ENCODE measurements at places on chromosomes 12 and 14.

- DNase-seq = peak; percentile 78
Observed at GRCh38 chr12:108616941-108617858, 16.5 kb downstream of the SELPLG start.

- no peak for DNase-seq
Observed at GRCh38 chr12:70354787-70355186, 11.3 kb upstream of the KCNMB4 start.

DNA sequence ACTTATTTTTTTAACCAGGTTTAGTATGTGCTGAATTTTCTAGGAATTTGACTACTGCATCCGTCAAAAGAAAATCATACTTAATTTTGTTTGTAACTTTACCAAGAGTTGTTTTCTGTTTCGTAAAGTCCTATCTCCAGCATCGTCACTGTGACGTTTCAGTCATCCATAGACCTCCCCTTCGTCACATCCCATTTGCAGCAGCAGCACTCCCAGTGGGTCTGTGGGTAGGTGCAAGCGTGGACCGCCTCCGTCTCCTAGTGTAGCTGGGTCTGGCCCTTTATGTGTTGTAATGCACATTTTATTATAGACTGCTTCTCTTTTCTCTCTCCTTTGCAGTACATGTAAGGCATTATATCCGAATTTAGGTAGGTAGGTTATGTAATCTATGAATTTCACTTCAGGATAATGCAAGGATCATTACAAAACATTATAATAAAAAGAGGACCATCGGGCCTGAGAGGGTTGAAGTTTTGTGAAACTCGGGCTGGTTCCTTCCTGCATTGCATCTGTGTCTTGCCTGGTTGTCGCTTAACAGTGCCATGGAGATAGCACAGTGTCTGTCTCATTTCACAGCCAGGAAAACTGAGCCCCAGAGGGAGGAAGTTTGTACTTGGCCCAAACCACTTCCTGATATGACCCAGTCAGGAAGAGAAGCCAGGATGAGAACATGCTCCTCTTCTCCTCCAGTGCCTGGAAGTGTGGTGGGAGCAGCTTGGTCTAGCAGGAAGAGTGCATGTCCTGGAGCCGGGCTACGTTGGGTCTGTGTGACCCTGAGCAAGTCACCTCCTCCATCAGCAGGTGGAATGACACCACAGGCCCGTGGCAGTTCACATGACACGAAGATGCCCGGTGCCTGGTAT, 41.3 kb downstream of the EVL start:
- DNase-seq = peak; percentile 51

GRCh38 chr12:95641299-95641952, 90.2 kb upstream of the USP44 start:
- DNase-seq = no peak

DNA sequence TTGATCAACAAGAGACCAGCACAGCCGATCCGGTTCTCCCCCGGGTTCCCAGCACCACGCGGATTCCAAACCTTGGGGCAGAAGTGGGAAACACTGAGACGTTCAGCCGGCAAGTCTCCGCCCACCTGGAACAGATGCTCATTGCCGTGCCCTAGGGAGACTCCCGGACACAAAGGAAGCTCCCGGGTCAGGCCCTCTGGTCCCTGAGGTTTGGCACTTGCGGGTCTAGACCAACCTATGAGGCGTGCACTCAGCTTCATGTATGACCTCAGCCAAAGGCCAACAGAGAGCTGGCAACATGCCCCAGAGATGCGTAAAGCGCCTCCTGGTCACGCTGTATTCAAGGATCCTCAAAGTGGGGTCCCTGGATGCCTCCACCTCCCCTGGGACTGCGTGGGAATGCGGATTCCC, 2.5 kb downstream of the RIMBP2 start:
- DNase-seq = no peak

GRCh38 chr12:49057888-49058287, 2.7 kb downstream of the KMT2D start:
- no peak for DNase-seq

DNA sequence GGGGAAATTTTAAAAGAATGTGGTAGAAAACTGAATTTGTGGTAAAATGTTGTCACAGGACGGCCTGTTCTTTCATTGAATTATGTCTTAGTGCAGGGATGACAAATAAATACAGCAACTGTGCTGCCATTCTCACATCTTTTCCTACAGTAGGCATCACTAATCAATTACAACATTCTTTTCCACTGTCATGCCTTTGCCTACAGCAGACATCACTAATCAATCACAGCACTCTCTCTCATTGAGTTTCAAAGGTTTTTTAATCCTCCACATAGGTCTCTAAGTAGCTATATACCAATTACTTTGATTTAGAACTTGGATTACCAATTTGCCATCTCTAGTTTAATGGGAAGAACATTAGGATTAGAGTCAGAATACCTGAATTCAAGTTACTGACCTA, 30.1 kb downstream of the NTF3 start:
- DNase-seq = no peak

GRCh38 chr12:110636516-110636915, 22.6 kb downstream of the TCTN1 start:
- DNase-seq = no peak

GRCh38 chr14:70118064-70118463, 70.7 kb downstream of the SLC8A3 start:
- no peak for DNase-seq

GRCh38 chr14:22776215-22776614, 9.7 kb downstream of the OXA1L start:
- DNase-seq = no peak

DNA sequence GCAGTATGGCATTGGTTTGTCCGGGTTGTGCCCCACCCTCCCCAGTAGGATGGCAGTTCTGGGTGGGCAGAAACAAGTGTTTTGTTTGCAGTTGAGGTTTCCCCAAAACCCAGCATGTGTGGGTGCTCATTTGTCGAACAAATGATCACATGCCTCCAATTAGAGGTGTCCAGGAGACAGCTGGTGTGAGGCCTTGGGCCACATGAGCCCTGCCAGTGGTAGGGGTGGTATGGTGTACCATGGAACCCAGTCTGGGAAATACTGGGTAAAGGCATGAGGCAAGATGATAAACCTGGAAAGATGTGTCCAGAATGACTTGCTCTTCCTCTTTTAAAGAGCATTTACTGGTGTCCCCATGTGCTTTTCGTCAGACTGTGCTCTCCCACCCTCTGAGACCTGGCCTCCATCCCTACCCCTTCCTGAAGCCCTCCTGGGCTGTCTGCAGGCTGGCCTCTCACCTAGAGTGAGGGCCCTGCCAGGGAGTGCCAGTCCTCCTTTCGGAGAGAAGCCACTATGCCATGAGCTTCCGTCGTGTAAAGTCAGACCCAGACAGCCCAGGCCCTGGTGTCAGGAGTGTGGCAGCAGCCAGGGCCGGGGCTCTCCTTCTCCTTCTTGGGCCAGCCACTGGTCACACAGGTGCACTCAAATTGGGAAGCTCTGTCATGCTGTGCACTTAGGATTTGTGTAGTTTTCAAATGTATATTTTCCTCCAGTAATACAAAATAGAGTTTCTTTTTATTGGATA, 17.6 kb downstream of the ANKRD9 start:
- no peak for DNase-seq

DNA sequence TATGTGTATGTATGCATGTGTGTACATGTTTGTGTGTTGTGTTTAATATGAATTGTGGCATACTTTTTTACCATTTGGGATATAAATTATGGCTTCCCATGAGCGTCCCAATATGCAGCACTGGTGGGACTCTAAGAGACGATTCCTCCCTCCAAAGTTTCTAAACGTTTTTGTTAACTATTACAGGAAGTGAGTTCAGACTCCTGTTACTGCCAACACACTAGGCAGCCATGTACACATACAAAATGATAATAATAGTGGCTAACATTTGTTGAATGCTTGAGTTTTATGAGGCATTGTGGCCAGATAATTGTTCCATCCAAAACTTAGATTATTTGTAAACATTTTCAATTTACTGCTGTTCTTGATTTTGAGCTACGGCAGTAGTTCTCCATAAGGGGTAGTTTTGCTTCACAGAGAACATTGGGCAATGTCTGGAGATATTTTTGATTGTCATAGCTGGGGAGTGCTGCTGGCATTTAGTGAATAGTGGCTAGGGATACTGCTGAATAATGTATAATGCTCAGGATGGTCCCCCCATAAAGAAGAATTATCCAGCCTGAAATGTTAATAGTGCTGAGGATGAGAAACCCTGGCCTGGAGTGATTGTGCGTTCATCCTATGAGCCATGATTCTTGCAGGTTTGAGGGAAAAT, 45.1 kb downstream of the ARID2 start:
- DNase-seq = no peak

DNA sequence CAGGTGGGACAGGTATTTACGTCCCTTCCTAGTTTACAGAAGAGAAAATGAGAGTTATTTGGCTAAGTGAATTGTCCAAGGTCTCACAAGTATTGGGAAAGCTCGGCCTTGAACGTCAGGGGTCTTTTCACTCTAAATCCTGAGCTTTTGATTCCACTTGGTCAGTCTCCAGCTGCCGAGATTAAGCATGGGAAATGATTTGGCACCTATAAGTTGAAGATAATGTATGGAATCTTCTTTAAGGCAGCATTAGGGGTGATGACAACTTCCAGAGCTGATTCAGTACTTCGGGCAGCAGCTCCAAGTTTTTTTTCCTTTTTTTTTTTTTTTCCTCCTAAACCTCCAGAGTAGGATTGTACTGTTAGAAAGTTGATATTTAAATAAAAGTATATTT, 722 bp downstream of the FAM234B start:
- DNase-seq = no peak

DNA sequence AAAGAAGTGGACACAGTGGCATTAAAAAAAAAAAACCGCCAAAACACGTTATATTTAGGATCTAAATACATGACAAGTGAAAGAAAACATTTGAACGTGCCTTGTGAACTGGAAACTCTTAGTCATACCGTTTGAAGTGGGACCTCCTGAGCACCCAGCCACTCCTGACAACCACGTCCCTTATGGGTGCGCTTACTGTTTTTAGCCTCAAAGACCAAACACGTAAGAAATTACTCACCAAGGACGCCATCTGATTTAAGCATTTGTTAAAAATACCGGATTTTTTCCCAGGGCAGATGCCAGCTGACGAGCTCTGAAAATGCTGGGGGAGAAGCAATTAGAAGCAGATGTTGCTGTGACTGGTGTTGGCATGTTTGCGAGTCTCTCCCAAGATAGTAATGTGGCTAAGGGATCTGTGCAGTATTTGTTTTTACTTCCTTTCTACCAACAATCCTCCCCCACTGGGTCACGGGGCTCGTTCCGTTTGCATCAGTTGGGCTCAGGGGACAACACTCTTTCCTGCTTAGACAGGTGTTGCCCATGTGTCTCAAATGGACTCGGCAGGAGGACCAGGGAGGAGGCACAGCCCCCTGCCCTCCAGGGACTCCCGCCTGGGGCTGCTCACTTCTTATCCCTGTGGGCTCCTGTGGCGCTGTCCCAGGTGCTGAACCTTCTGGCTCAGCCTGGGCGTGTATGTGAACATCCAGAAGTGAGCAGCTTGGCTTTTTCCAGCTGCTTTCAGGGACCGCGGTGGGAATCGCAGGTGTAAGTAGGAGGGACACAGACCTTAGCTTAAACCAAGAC, 101.0 kb downstream of the BEGAIN start:
- peak; percentile 27 for DNase-seq

- no peak for DNase-seq
Observed at GRCh38 chr12:113439606-113440030, 17.4 kb downstream of the SDSL start.

- DNase-seq = no peak
Observed at GRCh38 chr14:85607651-85608081, 77.7 kb downstream of the FLRT2 start.

DNA sequence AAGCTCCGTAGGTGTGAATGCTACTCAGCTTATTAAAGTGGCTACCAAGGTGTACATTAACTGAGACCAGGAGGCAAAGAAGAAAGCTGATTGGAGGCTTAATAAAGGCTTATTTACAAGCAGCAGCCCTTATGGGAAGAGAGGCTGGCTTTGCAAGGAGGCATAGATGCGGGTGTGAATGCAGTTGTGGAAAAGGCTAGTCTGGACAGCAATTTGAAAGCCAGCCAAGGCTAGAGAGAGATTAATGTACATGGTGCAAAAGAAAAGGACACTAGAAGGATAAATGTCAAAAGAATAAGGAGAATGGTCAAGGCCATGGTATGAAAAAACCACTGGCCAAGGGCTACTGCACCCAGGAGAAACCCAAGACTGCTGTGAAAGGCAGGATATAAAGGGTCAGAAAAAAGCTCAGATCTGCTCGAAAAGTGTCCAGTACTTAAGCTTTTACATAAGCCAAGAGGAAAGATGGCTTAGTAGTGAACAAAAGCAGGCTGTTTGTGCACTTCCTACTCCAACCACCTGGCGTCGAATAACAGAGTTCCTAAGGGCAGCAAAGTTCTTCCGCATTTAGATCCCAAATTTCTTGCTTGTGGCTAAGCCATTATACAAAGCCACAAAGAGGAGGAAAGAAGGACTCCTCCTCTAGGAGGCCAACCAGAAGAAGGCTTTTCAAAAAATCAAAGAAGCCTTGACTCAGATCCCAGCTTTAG, 24.0 kb downstream of the KLRK1 start:
- no peak for DNase-seq

- no peak for DNase-seq
Observed at GRCh38 chr14:39219075-39219499, 14.6 kb upstream of the MIA2 start.

DNA sequence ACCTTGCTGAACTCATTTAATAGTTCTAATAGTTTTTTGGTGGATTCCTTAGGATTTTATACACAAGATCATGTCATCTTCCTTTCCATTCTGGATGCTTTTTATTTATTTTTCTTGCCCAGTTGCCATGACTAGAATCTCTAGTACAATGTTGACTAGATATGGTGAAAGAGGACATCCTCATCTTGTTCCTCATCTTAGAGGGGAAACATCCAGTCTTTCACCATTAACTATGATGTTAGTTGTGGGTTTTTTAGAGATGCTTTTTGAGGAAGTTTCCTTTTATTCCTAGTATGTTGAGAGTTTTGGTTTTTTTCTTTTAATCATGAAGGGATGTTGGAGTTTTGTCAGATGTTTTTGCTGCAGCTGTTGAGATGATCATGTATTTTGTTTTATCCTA, 8.7 kb downstream of the ANKRD13A start:
- DNase-seq = no peak

- DNase-seq = no peak
Observed at GRCh38 chr14:80615831-80616230, 325.7 kb downstream of the CEP128 start.

- no peak for DNase-seq
Observed at GRCh38 chr14:65548878-65549277, 136.3 kb downstream of the FUT8 start.

DNA sequence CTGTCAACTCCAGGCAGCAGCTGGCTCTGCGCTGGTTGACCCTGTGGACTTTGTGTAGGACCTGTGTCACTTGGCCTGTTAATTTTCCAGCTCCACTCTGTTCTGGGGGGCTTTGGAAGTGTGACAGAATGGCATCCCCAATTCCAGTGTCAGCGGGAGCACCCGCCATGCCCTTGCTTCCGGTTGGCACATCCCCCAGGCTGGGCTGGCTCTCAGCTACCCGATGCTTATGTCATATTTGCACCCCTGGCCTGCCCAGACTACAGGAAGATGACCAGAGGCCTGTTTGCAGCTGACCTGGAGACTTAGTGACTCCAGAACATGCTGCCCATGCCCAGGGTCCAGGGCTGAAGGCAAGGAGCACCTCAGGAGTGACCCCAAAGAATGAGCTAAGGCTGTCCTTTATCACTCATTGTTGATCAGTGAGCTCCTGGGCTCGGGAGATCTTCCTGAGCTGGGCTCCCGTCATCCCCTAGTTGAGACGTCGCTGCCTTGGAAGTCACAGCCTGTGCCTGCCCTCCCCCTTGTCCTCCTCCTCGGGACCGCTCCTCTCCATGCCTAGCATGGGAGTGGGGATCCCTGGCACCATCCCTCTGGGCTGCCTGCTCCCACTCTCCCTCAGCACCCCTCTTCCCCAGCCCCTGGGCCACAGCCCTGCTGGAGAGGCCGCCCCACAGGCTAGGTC, 163.4 kb upstream of the RTL1 start:
- DNase-seq = no peak

- no peak for DNase-seq
Observed at GRCh38 chr12:5505751-5506150, 73.8 kb downstream of the NTF3 start.
